ENCODE measurements at places on chromosomes 12 and 14. TPM values are rescaled to one million over a fixed set of nuclear protein-coding genes. Genes with fewer than 3 reads are reported as not detected.

Gene KRT73
- under 0.01 TPM for total RNA-seq

Gene AKAP5
- 0.52 TPM for total RNA-seq

Gene RNU7-1
- not detected for total RNA-seq

Gene RERGL
- 1.0 TPM for total RNA-seq

Gene DNAH10
- total RNA-seq = under 0.01 TPM

Gene IL31
- total RNA-seq = not detected

All from skeletal muscle tissue (tissue), 5 donors.